ENCODE measurements at places on chromosomes 7 and 10. TPM values are rescaled to one million over a fixed set of nuclear protein-coding genes. Genes with fewer than 3 reads are reported as not detected.

- peak; percentile 61 for DNase-seq
Observed at GRCh38 chr7:100444311-100445278, 8.3 kb upstream of the PPP1R35 start.

DNA sequence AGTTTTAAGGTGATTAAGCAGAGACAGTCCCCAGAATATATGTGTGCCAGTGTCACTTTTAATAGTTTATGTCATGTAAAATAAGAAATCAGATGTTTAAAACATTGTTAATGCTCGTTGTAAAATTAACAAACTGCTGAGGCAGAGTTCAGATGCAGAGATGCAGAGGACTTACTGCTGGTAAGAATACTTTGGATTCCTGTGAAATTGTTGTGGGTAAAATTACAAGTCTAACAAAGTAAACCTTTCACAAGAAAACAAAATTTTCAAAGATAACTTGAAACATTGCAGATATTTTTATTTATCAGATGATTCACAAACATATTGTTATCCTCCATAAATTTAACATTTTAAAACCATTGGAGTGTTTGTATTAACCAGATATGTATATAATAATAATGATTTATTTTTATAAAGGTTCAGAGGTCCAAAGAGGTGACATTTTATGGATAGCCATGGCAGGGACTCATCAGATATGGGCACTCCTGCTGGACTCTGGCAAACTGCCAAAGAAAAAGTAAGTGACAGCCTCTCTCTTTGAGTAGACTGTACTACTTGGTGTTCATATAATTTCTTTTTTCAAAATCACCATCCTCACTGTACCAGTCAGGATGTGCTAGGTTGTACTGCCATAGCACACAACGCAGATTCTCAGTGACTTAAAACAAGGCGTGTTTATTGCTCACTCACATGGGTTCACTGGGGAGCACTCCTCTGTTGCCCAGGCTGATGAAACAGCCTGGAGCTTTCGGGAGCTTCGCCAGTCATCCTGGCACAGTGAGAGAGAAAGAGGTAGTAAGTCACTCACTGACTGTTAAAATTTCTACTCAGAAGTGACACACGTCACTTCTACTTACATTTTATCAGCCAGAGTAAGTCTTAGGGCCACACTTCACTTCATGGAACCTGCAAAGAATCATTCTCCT lies 43.5 kb downstream of the NHLRC2 start:
- DNase-seq, result no peak

DNA sequence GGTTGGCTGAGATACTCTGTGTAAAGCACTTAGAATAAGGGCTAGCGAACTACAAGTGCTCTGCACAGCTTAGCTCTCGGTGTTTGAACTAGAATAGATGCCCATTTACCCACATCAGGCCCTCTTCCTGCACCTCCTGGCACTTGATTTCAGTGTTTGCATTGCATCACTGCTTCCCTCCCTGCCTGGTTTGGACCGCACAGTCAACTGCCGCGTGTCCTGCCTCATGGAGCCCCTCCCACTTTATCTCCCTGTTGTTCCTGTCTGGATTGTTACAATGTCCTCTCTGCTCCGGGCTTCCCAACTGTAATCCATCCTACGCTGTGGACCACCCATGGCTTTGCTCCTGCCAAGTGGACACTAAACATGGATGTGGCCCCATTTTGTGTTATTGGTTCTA lies 2.3 kb downstream of the FAM107B start:
- DNase-seq, result no peak

DNA sequence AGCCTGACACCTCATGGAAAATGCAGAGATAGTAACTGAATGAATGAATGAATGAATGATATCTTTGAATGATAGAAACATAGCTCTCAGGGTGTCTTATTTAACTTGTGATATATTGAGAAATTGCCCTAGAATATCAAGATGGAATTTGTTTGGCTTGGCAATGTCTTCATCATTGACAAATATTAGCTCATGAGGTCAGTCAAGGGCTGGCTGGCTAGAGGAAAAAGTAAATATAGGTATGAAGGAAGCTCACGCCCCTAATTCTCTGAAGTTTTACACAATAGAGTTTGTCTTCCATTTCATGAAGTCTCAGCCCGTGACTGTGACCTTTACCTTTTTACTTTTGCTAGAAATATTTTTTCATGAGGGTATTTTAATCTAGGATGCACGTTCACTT lies 305.2 kb downstream of the ADARB2 start:
- DNase-seq, result no peak

GRCh38 chr10:90023950-90024349 lies 322.6 kb downstream of the KIF20B start:
- no peak for DNase-seq

DNA sequence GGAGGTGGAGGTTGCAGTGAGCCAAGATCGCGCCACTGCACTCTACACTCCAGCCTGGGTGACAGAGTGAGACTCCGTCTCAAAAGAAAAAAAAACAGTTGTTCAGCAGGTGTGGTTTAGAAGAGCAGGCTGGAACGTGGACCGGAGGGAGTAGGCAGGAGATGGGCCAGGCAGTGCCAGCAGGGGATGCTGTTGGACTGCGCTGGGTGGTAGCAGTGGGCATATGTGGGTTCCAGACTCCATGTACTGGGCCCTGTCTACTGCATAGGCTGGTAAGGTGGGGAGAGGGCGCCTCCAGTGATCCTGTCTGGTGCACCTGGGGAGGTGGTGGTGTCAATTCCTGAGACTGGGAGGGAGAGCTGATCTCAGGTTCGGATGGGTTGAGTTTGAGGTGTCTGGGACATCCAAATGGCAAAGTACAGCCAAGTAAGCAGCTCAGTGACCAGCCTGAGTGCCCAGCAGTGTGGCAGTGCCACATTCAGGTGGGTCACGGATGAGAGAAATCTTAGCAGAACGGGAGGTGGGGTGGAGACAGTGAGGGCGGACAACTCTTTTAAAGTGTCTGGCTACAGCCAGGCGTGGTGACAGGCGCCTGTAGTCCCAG lies 25.9 kb downstream of the SFXN4 start:
- DNase-seq, result peak; percentile 70

GRCh38 chr7:81611040-81611439 lies 158.8 kb downstream of the HGF start:
- DNase-seq, result no peak

DNA sequence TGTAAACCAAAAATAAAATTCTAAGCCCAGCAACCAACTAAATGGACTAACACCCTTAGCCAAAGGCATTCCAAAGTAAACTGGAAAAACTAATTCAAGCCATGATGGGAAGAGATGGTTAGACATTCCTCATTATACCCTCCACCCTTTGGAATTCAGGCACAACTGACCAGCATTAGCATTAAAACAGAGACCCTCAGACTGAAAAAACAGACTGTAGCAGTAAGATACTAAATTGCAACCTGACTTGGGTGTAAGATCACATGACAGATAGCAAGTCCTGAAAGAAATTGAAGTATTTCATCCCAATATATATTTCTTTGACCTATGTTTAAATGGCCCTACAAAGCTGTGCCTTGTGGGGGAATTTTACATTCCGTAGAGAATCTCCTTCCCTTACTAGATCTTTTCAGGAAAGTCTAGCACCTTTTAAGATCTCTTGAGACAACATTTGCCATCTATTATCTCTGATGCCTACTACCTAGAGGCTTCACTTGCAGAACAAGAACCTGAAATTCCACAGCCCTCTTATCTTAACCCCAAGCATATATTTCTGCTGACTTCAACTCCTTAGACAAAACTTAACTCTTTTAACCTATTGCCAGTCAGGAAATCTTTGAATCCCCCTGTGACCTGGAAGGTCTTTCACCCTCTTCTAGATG lies 750.2 kb upstream of the IGFBP3 start:
- DNase-seq, result no peak

- DNase-seq, result no peak
Observed at GRCh38 chr7:156703209-156703608, 62.6 kb downstream of the RNF32 start.

DNA sequence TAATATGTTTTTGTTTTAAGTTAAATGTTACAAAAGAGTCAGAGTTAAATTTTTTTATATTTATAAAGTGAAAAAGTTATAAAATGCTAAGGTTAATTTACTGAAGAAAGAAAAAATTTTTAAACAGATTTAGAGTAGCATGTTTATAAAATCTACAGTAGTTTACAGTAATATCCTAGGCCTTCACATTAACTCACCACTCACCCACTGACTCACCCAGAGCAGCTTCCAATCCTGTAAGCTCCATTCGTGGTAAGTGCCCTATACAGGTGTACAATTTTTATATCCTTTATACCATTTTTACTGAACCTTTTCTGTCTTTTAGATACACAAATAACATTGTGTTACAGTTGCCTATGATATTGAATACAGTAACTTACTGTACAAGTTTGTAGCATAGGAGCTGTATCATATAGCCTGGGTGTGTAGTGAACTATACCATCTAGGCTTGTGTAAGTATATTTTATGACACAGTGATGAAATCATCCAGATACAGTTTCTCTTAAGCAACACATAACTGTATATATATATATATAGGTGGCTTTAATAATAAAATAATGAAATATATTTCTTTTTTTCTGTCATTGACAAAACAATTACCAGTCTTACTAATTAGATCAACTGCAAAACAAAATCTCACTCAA lies 79.6 kb downstream of the PTEN start:
- no peak for DNase-seq

DNA sequence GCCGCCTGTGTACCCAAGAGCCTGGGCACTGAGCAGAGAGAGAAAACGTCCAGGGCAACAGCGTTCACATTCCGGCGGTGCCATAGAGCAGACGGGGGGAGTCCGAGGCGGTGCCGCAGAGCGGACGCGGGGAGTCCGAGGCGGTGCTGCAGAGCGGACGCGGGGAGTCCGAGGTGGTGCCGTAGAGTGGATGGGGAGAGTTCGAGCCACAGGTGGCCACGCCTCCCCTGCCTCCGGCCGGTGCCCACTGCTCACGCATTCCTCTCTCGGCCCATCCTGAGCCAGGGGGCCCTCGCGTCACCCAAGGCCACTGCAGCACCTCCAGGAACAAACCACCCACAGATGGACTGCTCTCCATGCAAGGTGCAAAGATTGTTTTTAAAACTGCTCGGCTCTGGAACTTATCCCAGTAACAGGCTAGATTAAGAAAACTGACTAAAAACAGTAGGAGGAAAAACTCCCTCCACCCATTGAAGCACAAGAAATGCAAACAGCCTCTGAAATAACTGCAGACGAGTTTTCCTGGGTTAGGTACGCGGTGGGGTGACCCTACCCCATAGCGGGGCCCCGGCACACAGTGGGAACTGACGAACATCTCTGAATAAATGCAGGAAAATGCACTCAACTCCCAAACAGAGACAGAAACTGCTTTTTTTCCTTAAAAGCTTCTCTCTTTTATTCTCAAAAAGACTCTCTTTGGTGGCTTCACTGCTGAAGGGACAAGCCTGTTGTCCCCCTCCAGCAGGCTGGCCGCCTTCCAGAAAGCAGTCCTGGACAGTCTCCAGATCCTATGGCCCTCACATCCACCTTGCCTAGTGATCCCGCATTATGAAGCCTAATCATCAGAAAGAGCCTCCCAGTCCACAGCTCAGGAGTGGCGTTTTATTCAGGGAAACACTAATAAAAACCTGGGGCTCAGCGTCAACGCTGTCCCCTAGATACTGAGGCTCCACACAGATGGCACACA lies 55.9 kb downstream of the DIP2C start:
- DNase-seq, result no peak

- DNase-seq, result no peak
Observed at GRCh38 chr7:91127959-91128358, 136.3 kb upstream of the FZD1 start.

GRCh38 chr7:116259871-116260440 lies 49.6 kb downstream of the TES start:
- no peak for DNase-seq

DNA sequence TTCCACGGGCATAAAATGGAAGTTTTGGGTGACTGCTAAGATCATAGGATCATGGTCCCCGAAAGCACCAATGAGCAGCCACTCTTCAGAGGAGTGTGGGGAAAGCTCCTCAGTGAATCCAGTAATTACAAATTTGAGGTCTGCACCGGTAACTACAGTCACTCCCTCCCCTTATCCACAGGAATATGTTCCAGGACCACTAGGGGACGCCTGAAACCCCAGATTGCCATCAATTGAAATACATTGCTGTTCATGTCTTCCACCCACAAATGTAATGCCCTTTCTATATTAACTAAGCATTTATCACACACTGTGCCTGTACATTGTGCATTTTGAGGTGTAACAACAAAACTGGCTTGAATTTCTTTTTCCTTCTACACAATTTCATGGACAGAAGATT lies 447.9 kb upstream of the PFKP start:
- DNase-seq, result no peak

DNA sequence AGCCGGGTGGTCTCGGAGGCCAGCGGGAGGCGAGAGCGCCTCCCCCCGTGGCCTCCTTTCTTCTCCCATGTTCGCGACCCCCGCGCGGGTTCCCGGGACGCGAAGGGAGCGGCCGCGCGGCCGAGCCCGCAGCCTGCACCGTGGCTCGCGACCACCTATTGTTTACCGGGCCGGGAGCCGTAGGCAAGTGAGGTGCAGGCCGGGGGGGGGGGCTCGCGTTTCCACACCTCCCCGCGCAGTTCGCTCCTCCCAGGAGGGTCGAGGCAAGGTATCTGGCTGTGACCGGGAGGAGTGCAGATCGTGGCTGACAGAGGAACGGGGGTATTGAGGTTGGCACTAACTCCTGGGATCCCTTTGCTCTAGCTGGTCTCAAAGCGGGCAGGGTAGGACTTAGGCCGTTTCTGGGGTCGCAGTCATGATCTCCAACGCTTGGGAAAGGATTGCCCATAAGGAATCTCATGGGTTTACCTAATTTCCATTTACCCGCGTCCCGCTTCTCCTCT lies 734 bp downstream of the PTPN12 start:
- peak; percentile 58 for DNase-seq

DNA sequence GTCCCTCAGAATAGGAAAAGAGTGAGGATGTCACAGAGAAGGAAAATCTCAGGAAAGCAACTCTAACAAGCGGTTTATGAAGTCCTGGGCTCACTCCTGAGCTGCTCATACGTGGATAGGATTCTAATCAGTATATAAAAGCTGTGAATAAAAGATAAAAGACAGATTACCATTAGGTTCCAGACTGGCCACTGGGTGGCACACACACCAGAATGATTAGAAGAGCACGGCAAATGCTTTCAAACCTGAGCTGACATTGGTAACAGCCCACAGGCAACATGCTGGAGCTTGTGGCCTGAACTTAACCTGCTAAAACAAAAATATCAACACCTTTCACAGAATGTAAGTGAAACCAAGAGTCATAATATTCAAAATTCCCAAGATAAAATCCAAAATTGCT lies 370.8 kb downstream of the GRID1 start:
- no peak for DNase-seq

- no peak for DNase-seq
Observed at GRCh38 chr7:29940199-29940598, 49.4 kb downstream of the SCRN1 start.

- no peak for DNase-seq
Observed at GRCh38 chr7:133051066-133051465, 30.8 kb downstream of the CHCHD3 start.

GRCh38 chr10:129884398-129885078 lies 79.5 kb downstream of the EBF3 start:
- no peak for DNase-seq

- no peak for DNase-seq
Observed at GRCh38 chr7:131945313-131945911, 389.0 kb upstream of the PODXL start.

- DNase-seq, result no peak
Observed at GRCh38 chr7:101333912-101334311, 12.3 kb upstream of the IFT22 start.

Gene GPC2
- 16.4 TPM for total RNA-seq

Gene CHST15
- 0.42 TPM for total RNA-seq

Gene FBXL13
- total RNA-seq, result 1.4 TPM

Gene ATAD1
- total RNA-seq, result 33.7 TPM

Gene SEMA4G
- 1.6 TPM for total RNA-seq

Gene UCN3
- total RNA-seq, result not detected

Gene FAM241B
- total RNA-seq, result 14.1 TPM

Gene PVRIG
- total RNA-seq, result 33.2 TPM

Gene COL26A1
- not detected for total RNA-seq

All from CD4-positive, alpha-beta T cell (primary cell).